ENCODE measurements at places on chromosomes 7 and 10. TPM values are rescaled to one million over a fixed set of nuclear protein-coding genes. Genes with fewer than 3 reads are reported as not detected.

- no peak for DNase-seq
These were observed 337.0 kb upstream of the PRKCQ start for GRCh38 chr10:6917125-6917524.

- no peak for DNase-seq
These were observed 132.4 kb downstream of the RAB11FIP2 start for GRCh38 chr10:117914334-117914733.

DNA sequence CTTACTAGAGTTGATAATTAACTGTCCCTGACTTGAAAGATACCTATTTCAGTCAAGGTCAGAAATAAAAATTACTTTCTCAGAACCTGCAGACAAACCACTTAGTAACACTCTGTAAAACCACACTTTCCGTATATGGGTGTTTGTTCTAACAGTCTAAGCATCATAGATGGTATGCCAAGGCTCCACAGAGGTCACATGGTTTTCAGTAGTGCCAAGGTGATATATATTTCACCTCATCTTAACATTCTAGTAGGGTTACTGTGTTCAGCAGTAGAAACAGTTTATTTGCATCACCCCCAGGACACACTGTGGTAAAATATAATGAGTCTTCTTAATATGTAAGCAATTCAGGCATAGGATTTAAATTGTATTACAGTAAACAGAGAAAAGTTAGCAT lies 61.5 kb downstream of the KCND2 start:
- no peak for DNase-seq

- no peak for DNase-seq
These were observed 27.6 kb downstream of the SLC35G1 start for GRCh38 chr10:93921338-93921737.

GRCh38 chr7:131537571-131537978 lies 18.9 kb downstream of the PODXL start:
- DNase-seq: no peak

Gene CCDC7
- 85.0 TPM for total RNA-seq

Data from umbilical cord (tissue), 2 donors.